ENCODE measurements at places on chromosomes 4 and X.

DNA sequence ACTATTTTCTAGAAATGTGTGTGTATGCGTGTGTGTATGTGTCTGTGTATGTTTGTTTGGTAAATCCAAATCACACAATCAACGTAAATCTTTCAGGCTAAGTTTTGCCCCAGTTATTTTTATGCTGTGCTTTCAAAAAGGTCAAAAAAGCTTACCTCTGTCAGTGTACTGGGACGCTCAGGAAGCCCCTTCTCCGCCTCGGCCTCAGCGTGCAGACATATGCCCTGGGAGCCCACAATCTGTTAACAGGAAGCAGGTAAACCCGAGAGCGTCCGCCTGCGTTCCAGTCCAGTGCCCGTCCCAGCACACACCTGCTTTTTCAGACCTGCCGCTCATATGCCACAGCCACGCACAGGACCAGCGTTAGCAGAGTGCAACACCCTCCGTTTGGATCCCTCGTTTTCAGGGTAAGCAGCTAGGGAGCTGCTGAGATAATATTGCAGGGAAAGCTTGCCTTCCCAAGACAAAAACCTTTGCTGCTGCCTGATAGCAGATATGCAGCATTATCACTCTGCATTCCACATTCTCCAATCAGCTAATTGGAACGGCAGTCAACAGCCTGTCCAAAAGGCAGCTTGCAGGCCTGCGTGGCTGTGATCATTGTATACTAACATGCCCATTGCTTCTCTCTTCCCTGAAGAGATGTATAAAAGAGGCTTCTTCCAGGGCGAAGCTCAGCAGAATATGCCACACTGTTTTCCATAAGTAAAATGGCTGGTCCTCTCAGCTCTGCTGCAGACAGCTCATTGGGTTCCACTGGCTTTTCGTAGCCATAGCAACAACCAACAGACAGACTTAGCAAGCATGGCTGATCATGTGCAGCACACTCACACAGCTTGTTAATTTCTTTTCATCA lies at the start of gene SORBS2:
SORBS2 (minus strand) TSS at position 686 of the 856 bp plus-strand sequence. CDS start 121,623 bp downstream, outside the sequence.
- DNase-seq, result peak; percentile 37

- DNase-seq, result no peak
Measured at GRCh38 chrX:97672608-97673007, 788.9 kb downstream of the RPA4 start.

GRCh38 chrX:65196758-65197360 lies 220.6 kb upstream of the ZC4H2 start:
- DNase-seq, result no peak

GRCh38 chrX:120791013-120791643 lies 84.5 kb downstream of the CT47B1 start:
- DNase-seq, result no peak

DNA sequence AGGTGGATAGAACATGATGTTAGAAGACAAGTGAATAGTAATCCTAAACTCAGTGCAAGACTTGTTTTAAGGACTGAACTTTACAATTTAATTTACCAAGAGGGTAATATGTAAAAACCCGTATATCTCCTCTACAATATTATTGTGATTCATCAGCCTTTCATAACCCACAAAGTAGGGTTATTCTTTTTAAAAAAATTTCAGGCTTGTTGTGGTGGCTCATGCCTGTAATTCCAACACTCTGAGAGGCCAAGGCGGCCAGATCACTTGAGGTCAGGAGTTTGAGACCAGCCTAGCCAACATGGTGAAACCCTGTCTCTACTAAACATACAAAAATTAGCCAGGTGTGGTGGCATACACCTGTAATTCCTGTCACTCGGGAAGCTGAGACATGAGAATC lies 7.2 kb downstream of the IBSP start:
- DNase-seq, result no peak

DNA sequence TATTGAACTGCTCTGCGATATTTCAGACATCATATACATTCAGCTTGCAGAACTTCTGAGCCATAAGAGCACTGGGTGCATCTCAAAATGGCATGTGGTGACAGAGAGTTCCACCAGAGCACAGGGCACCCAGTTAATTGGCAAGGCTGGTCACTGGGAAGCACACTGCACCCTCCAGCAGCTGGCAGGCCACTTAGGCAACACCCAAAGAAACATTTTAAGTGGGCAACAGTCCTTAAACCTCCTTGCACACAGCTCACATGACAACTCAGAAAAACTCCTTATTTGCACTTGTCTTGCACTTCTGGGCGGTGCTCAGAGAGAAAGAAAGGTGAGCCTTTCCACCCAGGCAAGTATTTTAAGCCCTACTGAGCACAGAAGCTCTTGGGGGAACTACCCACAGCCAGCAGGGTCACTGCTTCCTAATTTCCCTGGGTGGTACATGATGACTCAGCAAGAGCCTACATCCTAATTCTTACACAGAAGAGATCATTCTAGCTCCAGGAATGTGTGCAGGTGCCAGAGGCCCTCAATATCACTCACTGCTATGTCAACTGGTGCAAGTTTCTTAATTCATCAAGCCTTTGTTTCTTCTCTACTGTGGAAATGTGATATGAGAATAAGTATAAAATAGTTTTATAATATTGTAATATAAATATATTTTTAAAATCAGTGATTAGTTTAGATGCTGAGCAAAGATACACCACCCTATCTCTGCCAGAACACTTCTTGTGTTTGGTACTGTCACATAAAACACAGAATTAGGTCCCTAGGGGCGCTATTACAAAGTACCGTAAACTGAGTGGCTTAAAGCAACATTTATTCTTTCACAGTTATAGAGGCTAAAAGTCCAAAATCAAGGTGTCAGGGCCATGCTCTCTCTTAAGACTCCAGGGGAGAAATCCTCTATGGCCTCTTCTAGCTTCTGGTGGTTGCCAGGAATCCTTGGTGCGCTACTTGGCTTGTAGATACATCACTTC lies 155.1 kb upstream of the PPARGC1A start:
- DNase-seq, result no peak

DNA sequence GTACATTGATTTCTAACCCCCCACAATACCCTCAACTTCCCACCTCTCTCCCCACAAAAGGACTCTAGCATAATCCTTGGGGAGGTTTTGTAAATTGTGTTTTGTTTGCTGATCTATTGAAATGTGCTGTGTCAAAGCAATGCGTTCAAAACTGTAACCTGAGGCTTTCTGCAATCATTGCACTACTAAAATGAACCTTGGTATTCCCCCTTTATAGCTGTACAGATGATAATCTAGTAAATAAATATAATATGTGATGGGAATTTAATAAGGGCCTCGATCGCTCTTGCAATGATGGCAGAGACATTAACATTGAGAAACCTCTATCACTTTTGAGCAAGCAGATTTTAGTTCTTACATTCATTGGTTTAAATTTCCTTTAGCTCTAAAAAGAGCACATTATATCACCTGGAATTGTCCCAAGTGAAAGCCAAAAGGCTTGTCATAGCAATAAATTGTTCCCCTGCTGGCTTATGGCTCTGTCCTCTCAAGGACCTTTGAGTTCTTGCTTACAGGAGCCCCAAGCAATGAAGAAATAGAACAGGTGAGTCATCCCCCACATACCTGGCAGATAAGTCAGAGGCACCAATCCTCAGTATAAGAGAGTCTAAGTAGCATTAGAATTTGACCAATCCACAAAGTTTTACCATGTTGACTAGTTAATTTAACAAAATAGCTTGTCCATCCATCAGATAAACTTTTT lies 18.4 kb upstream of the ACE2 start:
- DNase-seq, result no peak

GRCh38 chr4:91222014-91222413 lies 1081.8 kb upstream of the GRID2 start:
- DNase-seq, result no peak

DNA sequence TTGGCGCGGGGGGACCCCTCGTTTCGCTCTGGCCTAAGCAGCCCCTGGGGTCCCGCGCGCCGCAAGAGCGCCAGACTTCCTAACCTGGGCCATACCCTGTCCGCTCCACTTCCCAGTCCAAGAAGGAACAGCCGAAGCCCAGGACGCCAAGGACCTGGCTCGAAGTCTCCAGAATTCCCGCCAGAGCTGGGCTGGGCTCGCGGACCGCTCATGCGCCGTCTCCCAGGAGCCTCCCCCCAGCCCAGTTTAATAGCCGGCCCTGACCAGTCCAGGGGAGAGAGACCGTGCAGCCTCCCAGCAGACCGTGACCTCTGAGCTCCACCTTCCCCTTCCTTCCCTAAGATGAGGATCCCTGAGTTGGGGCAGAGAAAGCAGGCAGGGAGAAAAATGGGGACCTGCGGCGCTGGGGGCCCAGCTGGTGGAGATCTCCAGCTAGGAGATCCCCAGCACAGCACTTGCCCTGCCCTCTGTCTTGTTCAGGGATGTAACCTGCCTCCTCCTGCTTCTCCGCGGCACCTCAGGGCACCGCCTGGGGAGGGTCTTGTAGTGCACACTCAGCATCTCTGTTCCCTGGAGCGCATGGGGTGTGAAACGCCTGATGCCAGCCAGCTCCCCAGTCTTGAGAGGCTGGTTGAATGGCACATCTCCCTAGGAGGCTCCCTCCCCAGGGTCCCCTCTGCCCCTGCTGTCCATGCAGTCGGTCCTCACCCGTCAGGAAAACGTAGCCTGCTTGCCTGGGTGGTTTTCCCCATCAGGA lies 1.2 kb upstream of the LETM1 start:
- no peak for DNase-seq

DNA sequence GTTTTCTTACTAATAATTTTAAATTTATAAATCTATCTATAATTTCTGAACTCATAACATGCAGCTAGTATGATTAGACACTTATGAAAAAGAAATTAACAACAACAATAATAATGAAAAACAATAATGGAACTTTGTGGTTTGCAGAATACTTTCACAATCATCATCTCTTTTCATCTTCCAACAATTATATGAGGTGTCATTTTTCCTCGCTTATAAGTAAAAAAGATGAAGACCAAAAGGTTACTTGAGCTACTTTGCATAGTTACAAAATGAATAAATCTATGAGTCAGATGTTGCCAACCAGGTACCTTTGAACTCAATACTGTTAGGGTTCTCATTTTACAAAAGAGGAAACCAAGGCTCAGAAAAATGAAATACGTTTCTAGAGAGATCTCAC lies 98.5 kb upstream of the ELOVL6 start:
- no peak for DNase-seq

DNA sequence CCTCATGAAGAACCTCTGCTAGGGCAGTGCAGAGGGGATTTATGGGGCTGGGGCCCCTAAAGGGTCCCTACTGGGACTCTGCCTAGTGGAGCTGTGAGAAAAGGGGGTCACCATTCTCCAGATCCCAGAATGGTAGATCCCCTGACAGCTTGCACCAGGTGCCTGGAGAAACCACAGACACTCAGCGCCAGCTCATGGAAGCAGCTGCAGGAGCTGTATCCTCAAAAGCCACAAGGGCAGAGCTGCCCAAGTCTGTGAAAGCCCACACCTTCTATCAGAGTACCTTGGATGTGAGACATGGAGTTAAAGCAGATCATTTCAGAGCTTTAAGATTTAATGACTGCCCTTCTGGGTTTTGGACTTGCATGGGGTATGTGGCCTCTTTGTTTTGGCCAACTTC lies 38.6 kb downstream of the MAP9 start:
- no peak for DNase-seq

DNA sequence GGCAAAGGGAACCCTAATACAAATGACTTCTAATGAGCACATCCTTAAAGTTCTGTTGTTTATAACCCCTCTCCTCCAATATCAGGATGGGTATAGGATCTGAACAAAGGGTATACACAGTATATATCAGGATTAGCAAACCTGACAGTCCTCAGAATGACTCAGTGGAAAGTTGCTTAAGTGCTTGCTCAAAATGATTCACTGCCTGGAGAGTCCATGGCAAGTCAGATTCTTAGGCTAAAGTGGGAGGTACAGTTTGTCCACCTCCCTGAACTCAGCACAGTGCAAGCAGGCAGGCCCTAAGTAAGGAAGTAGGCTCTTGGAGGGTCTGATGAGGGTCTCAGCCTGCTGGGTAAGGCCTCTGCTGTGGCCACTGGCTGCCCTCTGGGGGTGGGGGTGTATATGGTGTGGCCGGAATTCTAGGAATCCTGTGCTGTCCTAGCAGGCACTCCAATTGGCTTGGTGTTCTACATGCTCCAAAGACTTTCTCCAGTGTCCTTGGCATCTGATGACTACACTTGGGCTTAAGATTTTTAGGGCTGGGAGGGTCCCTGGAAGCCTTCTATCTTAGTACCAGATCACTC lies 54.3 kb downstream of the CHRDL1 start:
- DNase-seq, result no peak

DNA sequence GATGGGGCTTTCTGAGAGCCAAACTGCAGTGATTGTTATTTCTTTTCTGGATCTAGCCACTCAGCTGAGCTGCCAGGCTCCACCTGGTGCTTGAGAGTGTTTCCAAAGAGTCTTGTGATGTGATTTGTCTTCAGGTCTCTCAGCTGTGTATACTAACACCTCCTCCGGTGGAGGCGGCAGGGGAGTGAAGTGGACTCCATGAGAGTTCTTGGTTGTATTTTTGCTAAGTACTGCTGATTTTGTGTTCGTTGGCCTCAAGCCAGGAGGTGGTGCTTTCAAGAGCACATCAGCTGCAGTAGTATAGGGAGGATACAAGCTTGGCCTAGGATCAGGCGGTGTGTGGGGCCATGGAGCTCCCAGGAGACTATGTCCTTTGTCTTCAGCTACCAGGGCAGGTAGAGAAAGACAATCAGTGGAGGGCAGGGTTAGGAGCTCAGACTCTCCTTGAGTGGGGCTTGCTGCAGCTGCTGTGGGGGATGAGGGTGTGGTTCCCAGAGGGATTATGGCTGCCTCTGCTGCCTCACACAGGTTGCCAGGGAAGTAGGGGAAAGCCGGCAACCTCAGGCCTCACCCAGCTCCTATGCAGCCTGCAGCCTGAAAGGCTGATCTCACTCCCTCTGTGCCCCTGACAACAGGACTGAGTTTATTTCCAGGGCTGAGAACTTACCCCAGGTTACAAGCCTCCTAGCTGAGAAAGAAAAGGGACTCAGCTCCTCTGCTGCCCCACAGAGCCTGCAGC lies 62.4 kb downstream of the NPFFR2 start:
- no peak for DNase-seq

DNA sequence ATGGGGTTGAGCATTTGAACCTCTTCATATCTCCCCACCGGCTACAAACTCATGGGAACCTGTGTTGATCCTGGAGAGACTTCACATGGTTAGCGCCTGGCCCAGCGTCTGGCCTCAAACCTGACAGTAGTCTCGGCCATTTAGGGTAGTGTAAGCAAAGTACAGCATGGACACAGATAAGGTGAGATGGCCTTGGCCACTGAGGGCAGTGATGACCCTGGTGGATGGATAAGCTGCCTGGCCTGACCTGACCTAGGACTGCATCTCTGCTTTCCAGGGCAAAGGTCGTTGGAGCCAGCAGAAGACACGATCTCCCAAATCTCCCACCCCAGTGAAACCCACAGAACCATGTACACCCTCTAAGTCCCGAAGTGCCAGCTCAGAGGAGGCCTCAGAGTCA lies 51.7 kb downstream of the BCORL1 start:
- no peak for DNase-seq

DNA sequence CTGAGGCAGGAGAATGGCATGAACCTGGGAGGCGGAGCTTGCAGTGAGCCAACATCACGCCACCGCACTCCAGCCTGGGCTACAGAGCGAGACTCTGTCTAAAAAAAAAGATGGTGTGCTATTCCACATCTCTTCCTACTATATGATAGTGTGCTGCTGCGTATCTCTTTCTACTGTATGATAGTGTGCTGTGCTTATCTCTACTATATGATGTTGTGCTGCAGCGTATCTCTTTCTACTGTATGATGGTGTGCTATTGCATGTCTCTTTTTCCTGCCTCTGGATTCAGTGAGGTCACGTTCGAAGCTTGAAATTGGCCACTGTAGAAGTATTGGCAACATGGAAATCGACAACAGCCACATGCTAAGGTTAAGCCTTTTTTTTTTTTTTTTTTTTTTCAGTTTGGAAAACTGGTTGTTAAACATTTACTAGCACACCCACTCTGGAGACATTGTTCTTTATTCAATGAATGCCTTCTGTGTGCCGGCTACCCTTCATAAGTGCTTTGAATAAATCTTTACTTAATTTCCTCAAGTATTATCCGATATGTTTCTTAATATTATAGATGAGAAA lies 31.0 kb downstream of the ARFIP1 start:
- DNase-seq, result no peak
